HCEC 1CT (cell line): ENCODE measurements at places on chromosomes 6 and 20.

DNA sequence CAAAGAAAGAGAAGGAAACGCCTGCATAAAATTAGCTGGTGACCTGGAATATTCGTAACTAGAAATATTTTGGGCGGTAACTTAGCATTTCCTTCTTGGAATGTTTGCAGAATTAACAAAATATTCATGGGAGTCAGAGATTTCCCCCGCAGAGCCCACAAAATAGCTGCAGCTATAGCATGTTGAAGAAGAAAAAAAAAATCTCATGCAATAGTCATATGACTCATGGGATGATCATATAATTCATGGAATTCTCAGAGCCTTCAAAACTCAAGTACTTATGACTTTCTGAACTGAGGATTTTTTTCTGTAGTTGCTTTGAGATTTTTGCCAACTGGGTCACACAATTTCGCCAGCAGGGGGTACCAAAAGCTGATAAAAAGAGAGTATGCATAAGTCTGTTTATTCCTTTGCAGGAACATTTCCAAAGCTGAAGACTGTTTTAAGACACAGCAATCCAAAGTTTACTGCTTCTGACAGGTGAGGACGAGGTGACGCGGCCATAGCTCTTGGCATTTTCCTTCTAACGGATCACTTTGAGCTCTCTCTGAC is 586.0 kb upstream of the CHD6 start:
- DNase-seq: no peak

- DNase-seq: no peak
Measured at GRCh38 chr6:41492261-41492891, 53.8 kb upstream of the FOXP4 start.

- DNase-seq: peak; percentile 59
Measured at GRCh38 chr6:148973538-148974208, 226.8 kb downstream of the UST start.

DNA sequence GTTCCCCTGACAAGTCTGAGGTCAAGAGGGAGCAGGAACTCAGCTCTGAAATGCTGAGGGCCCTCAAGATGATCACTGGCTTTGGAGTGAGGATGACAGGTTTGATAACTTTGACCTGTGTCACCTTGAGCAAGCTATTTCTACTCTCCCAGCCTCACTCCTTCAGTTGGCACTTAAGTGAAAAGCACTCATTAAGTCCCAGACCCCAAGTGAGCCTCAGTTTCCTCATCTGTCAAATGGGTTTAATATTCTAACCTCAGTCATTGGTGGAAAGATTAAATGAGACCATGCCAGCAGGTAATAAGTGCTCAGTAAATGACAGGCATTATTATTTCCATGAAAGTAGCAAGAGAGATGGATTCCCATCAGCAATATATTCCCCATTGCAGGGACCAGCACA is 14.0 kb downstream of the DEFB132 start:
- no peak for DNase-seq

- DNase-seq: peak; percentile 29
Measured at GRCh38 chr6:116060572-116061283, at the start of gene FRK. Gene FRK (minus strand): TSS chr6:116060891. CDS start chr6:116060311, 580 bp downstream.

DNA sequence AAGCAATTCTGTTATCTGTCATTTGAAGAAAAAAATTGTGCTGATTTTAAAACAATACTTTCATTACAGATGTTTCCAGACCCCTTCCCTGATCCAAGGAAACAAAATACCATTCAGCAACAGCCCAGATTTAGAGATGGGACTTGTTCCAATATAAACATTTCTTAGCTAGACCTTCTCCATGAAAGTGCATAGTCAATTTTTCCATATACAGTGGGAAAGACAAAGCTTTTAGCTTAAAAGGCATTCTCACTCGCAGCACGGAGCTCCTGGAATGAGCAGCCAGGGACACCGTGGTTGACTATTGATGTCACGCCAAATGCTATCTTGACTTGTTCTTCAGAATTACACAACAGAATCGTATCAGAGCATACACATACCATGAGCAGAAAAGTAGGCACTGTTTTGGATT is 21.5 kb downstream of the LAMA4 start:
- peak; percentile 76 for DNase-seq

DNA sequence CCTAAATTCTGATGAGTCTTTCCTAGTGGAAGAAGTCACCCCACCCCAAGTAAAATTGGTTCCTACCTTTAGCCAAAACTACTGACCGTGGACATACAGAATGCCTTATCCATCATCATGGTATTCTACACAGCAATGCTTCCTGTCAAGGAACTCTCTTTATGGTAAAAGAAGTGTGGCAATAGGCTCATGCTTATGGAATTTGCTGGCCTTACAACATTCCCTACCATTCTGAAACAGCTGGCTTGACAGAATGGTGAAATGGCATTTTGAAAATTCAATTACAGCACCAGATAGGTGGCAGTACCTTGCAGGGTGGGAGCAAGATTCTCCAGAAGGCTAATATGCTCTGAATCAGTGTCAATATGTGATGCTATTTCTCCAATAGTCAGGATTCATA is 41.8 kb upstream of the BACH2 start:
- DNase-seq: peak; percentile 36

GRCh38 chr6:104623052-104623690 is 236.5 kb downstream of the HACE1 start:
- peak; percentile 29 for DNase-seq

DNA sequence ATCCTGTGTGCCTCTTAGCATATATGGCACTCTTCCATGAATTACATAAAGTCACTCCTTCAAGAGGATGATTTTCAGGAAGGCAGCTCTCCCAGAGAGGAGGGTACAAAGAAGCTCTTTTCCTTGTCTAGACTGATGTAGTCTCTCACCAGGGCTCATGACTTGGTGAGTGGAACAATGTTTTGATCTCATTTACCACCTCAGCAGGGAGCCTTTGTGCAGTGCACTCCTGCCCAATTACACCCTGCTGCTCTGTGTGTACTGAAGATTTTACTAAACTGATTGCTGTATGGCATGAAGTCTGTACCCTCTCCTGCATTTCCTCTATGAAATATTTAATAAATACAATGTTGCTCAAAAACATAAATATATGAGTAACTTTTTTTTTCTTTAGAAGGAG is 598.3 kb upstream of the HS3ST5 start:
- no peak for DNase-seq

DNA sequence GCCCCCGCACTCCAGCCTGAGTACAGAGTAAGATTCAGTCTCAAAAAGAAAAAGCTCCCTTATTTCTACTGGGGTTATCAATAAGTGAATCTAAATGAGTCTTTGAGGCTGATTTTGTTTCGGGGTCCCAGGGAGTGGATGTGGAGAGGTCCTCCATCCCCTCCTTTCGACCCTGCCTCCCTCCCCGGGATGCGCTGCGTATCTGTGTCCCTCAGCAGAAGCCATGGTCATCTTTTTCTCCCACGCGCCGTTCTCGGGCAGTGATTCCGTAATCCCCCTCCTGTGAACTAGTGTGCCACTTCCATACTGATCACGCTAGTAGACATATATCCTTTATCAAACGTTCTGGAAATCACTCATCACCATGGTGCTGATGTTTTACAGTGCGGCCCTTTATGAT is 152.9 kb downstream of the CDH4 start:
- no peak for DNase-seq

GRCh38 chr6:11096109-11096508 is 2.5 kb downstream of the SMIM13 start:
- peak; percentile 72 for DNase-seq

DNA sequence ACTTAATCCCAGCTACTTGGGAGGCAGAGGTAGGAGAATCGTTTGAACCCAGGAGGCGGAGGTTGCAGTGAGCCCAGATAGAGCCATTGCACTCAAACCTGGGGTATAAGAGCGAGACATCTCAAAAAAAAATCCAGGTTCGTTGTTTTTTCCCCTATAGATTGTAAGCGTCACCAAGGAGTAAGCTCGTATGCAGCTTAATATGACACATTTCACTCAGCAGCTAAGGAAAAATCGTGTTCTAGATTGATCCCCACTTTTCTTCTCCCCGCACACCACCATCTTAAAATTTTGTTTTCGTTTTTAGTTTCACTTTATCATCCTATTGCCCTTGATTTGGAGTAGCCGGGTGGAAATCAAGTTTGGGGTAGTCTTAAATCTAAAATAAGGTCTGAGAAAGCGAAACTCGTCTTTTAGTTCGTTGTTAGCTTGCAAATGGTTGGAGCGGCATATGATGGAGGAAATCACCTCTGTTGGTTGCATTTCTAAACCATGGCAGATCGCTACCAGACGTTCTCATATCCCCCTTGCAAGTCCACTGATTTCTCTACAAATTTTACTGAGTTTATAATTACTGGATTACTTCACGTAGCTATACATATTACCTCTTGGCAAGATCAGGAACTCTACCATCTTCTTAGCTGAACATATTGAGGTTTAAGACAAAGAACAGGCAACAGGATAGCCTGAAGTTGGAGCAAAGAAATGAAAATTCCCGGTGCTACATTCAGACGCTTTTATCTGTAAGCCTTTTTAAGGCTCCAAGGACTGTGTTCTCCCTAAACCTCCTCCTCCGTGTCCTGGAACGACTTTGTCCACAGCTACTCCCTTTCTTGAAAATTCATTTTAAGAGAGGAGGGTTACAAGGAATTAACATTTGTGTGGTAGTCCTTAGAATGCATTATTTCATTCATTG is 91.1 kb upstream of the BTN3A2 start:
- DNase-seq: peak; percentile 40

DNA sequence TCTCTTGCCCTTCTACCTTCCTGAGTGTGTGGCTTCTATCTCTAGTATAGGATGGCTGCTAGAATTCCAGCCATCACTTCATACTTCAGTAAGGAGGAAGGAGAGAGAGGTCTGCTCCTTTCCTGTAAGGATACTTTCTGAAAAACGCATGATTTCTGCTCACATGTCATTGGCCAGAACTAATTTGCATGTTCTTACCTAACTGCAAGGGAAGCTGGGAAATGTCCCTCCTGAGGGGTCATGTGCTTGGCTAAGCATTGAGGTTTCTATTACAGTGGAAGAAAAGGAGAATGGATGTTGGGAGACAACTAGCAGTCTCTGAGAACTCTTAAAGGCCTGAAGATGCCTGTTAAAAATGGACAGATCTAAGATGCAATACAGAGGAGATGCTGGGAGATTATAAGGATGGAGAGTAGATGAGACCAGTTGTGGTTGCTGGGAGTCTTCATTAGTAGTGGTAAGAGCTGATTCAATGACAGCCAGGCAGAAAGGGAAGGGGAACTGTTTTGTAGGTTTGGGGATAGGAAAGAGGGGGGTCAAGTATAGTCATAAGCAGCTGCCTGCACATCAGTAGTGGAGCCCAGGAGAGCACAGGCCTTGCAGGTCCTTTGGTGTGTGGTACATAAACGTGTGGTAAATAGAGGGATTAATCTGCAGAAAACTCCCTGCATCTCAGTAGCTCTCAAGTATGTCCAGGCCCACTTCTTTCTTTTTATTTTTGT is 20.2 kb downstream of the CDS2 start:
- no peak for DNase-seq

- DNase-seq: no peak
Measured at GRCh38 chr20:38132156-38132909, 32.7 kb downstream of the TGM2 start.

- DNase-seq: peak; percentile 78
Measured at GRCh38 chr6:159953091-159953601, 15.7 kb upstream of the IGF2R start.

DNA sequence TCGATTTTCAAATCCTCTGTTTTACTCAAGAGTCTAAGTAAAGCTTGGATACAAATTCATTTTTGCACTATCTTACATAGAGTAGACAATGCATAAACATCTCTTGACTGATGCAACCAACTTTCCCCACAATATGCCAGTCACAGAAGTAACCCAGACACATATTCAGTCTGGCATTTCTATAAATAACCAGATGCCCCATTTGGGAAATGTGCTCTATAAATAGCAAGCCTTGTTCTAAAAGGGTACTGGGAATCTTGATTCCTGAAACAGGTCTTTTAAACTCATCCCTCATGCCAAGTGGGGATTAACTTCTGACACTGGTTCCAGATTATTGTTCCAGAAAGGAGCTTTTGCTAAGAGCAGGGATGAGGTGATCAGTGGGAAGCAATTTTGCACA is 411.7 kb downstream of the EPM2A start:
- DNase-seq: no peak

GRCh38 chr20:4320291-4320690 is 304.9 kb upstream of the RNF24 start:
- DNase-seq: no peak

GRCh38 chr6:96162711-96163120 is 146.9 kb downstream of the FUT9 start:
- no peak for DNase-seq

GRCh38 chr20:38023181-38024001 is 9.9 kb downstream of the TTI1 start:
- peak; percentile 88 for DNase-seq

DNA sequence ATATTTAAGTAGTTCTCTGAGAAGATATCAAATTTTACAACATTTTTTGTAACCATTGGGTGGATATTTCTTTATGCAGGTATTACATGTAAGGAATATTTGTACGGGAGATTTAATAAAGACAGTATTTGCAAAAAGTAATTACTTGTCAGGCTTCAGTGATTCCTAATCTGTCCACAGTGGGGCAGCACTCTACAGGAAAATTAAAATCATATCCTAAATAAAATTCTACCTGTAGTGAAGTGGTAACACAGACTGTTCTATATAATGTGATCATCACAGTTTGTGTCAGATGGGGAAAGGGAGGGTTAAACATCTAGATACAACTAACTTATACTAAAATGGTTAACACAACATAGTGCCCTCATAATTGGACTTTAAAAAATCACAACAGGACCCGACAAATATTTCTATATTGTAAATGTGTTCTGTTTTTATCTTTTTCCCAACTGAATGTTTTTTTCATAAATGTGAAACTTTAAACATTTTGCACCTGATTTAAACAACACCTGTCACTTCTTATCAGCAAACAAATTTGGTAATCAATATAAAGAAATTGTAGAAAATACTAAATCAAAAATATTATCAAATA is 145.6 kb upstream of the MANEA start:
- DNase-seq: peak; percentile 14

- DNase-seq: no peak
Measured at GRCh38 chr20:49471397-49471796, 11.1 kb downstream of the KCNB1 start.

DNA sequence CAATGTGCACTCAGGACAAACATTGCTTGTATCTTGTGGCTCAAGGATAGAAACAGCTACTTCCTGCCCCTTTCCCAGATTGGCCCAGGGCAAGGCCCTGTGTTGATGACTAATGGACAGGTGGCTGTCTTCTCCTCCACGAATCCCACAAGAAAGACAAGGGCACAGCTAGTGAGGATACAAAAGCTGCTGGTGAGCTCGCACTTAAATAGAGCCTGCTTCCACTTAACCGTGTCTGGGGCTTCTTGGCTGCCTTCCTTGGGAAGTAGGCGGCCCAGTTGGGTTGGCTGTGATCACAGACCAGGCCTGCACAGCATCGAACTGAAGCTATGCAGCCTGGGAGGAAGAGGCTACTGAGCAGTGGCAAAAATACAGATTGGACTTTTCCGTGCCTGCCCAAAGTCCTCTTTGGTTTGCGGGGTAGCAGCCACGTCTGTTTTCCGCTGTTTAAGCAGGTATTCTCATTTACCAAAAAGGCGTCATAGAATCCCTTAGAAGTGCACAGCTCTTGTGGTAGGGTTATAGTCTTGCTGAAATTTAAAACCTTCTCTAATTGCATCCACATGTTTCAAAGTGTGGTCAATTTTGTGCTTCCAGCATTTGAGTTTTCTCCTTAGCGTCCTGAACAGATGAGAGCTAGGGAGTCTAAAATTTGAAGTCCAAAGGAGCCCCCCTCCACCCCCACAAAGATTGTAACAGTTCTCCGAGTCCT is 23.0 kb upstream of the NAA20 start:
- peak; percentile 84 for DNase-seq
